ENCODE measurements at places on chromosomes 16 and 17.
A peak's percentile ranks its signal among the peaks of the same experiment; 100 is the strongest.

GRCh38 chr16:569445-570254 is at the start of gene PIGQ:
Gene PIGQ (plus strand): TSS chr16:569968. CDS start chr16:574075, 4,107 bp downstream.
- DNase-seq: peak; percentile 65

GRCh38 chr17:27496005-27496404 is 39.8 kb downstream of the KSR1 start:
- no peak for DNase-seq

GRCh38 chr16:50802961-50803360 is 61.1 kb downstream of the CYLD start:
- DNase-seq: no peak

DNA sequence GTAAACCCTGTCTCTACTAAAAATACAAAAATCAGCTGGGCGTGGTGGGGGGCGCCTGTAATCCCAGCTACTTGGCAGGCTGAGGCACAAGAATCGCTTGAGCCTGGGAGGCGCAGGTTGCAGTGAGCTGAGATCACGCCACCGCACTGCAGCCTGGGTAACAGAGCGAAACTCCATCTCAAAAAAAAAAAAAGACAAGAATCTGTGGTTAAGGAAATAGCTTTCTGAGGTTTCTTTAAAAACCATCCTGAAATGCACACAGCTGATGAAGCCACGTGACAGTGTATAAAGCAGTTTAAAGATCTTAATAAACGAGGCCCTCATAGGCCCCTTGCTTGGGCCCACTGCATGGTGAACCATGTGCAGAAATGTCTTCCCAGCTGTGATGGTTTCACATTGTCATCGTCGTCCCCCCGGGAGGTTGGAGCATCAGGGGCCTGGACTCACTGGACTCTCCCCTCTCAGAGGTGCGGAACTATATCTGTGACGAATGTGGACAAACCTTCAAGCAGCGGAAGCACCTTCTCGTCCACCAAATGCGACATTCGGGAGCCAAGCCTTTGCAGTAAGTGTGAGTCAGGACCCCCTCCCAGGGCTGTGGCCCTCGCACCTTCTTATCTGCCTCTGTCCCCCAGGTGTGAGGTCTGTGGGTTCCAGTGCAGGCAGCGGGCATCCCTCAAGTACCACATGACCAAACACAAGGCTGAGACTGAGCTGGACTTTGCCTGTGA is 16.2 kb downstream of the ZNF276 start:
- DNase-seq: no peak

DNA sequence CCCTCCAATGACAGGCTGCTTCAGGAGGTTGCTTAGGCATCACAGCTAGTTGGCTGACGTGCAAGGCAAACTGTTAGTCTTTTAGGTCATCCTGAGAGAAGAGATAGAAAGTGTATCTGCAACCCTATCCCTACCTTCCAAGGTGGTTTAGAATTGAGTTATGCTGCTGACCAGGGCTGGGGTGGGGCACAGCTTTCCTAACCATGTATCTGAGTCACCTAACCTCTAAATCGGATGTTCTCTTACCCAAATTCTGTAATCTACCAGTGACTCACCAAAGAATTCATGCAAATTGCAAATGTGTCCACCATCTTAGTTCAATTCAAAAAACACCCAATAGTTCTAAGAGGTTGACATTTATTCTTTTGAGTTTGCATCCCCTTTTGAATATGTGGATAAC is 107.2 kb upstream of the DYNLRB2 start:
- no peak for DNase-seq

- DNase-seq: no peak
Measured at GRCh38 chr16:81527477-81528178, 83.0 kb downstream of the CMIP start.

DNA sequence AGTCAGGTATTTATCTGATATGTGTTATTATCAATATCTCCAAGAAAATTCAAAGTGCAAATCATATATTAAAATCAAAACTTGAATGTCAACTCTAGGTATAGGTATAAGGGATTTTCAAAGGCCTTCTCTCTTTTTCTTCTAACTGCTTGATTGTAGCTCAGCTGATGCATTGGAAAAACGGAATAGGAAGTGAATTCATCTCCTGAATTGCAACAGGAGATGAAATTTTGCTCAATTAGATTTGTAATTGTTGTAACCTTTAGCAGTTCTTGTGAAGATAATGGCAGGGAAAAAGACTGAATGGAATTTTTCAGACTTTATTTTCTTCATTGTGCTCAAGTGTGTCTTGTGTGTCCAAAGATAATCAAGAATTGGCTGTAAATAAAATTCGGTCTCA is 190.2 kb upstream of the KCNJ16 start:
- no peak for DNase-seq

DNA sequence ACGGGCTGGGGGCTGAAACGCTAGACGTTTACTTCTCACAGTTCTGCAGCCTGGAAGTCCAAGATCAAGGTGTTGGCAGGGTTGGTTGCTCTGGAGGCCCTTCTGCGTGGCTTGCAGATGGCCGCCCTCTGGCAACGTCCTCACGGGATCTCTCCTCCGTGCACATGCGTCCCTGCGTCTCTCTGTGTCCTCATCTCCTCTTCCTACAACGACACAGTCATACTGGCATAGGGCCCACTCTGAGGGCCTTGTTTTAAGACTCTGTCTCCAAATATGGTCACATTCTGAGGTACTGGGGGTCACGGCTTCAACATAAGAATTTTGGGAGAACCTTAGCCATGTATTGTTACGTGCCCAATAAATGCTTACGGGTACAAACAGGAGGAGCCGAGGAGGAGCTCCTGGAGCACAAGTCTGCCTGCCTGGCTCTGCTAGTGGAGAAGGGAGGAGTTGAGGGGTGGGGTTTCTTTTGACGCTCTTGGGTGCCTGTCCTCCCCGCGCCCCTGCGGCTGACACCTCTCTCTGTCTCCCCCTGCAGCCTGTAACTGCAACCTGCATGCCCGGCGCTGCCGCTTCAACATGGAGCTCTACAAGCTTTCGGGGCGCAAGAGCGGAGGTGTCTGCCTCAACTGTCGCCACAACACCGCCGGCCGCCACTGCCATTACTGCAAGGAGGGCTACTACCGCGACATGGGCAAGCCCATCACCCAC is 141.1 kb downstream of the NTN1 start:
- no peak for DNase-seq

GRCh38 chr17:10001306-10001873 is 96.3 kb upstream of the RCVRN start:
- DNase-seq: no peak

- DNase-seq: peak; percentile 57
Measured at GRCh38 chr16:2776500-2777139, 460 bp downstream of the ELOB start.

- DNase-seq: no peak
Measured at GRCh38 chr17:61469949-61470348, 17.7 kb downstream of the TBX4 start.

DNA sequence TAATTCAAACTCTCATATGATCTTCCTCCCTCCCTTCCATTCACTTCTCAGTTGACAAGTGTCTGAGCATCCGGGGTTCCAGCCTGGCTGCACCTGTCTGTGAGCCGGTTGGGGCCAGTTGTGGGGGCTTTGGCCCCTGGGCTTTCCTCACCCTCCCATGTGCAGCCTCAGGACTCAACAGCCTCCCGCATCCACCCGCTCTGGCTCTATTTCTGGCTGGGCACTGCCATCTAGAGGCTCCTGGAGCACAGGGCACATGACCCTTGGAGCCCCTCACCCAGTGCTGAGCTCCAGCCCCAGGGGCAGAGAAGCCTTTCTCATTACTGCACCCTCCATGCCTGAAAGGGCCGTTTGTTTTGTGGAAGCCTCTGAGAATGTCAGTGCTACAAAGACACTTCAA is 43.3 kb downstream of the HAPSTR1 start:
- DNase-seq: peak; percentile 53

All from left lobe of liver (tissue), 2 donors.